Vagina (tissue), 2 donors: ENCODE measurements at places on chromosomes 12 and 14.

DNA sequence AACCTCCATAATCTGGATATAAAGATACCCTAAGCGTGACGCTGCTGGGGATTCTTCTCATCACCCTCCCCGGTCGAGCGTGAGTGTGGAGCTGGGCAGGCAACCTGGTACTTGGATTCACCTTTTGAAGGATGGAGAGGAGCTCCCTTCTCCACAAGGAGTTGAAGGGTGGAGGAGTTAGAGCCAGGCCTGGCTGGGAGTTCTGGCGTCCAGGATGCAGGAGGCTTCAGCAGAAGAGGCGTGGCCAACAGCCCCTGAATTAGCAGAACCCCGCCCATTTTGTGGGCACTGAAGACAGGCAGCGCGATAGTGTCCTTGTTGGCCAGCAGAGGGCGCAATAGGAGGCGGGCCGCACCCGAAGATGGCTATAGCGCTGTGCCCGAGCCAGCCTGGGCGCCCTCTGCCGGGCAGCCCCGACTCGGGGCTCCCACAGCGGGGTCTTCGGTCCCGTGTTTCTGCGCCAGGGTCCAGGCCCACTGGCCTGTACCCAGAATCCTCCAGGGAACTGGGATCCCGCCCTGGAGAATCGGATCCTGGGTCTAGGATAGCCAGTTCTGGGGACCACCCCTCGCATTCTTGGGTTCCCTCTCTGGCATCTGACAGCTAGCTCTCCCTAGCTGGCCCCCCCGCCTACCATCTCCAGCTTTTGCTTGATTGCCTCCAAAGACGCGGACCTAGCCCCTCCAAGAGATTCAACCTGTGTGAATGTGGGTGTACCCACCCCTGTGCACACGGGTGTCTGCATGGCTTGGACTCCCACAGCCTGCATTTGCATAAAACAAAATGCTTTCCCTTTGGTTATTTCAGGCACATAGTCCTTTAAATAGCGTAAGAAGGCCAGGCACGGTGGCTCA lies 26.0 kb upstream of the SMUG1 start:
- no peak for DNase-seq

- DNase-seq: no peak
Measured at GRCh38 chr14:103879570-103880347, 32.4 kb upstream of the PPP1R13B start.

DNA sequence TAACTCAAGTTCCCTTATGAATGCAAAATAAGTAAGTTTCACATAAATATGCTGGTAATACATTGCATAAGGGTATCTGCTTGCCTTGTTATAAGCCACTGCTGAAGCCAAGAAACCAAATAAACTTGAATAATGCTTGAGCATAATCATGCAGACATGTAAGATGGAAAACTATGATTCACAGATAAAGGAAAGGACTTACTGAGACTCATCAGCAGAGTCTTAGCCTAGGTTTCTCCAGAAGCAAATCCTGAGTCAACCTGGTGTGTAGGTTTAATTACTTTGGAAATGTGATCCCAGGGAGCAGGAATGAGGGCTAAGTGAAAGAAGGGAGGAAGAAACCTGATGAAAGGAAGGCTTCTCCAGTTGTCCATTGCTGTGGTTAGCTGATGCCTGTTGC lies 107.7 kb upstream of the BTG1 start:
- DNase-seq: no peak

- DNase-seq: no peak
Measured at GRCh38 chr12:91982946-91983345, 162.7 kb downstream of the BTG1 start.

DNA sequence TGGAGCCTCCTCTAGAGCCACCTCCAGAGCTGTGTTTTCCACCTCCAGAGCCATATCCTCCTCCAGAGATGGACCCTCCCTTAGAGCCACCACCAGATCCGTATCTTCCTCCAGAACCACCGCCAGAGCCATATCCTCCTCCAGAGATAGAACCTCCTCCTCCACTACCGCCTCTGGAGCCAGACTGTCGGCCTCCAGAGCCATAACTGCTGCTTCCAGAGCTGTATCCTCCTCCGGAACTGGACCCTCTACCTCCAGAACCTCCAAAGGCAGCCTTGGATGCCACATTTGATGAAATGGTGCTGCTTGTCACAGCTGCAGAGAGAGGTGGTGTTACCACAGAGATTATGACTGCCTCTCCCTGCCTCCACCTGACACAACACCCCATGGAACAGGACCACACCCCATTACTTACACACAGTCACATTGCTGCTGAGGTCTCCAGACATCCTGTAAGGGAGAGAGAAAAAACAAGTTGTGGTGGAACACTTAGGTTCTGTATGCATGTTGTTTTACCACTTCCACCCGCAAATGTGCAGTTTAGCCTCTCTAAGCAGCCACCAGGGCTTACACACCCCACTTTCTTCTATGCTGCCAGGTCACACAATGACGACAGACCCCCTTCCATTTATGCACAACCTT lies 6.8 kb downstream of the KRT2 start:
- peak; percentile 67 for DNase-seq

DNA sequence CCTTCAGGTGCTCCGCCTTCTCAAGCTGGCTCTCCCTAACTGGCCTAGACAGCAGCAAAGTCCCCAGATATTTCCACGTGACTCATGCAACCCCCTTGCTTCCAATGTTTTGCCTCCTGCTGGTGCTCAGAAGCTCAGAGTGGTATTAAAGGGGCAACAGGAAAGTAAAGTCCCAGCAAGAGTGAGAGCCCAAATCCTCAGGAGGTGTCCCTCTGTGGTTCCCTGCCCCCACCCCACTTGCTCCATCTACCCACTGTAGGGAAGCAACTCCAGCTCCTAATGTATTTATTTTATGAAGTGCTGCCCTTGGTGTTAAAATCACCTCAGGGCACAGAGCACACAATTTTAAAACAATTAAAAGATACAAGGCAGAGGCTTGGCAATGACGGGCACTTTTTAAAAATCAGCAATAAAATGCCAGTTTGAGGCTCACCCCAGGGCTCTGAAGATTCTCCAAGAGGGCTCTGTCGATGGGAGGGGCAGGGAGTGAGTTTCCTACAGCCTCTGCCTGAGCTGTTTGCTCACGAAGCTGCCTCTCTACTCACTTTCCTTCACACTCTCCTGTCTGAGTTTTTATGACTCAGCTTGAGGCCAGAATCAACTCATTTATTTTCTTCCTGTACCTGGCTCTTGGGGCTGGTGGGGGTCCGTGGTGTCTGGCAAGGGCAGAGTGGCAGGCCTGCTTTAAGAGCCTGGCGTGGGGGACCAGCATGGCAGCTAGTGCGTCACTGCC lies 81.9 kb upstream of the MAX start:
- DNase-seq: no peak

- no peak for DNase-seq
Measured at GRCh38 chr14:100346306-100347091, 23.4 kb downstream of the SLC25A47 start.

DNA sequence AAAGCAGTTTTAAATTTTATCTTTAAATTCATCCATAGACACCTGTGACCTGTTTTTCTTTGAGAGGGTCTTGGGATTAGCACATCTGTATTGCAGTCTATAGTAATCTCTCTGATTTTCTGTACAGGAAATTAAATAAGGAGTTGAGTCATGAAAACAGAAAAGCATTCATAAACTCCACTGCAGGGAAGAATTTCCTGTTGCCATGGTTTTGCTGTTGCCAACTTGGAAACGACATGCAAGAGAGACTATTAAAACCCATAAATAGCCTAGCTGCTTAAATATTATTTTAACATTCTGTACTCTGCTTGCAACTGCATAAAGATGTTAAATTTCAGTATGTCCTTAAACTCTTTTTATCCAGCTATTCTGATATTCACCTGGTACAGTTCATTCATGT lies 281.0 kb upstream of the RGS6 start:
- no peak for DNase-seq

DNA sequence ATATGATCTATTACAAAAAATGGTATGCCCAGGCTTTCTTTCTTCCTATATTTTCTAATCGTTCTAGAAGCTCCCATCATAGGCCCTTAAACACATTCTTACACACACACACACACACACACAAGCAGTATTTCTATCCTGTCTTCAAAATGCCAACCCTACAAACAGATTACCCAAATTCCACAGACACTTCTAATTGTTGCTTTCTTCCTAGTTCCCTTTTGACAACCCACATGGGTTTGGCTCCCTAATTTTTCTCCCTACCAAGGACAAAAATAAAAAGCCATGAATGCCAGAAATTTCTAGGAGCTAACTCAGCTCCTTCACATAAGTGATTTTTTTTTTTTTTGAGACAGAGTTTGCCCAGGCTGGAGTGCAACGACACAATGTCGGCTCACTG lies 60.3 kb upstream of the NTF3 start:
- no peak for DNase-seq

- no peak for DNase-seq
Measured at GRCh38 chr12:68157380-68157779, 2.2 kb downstream of the IFNG start.
